ENCODE measurements at places on chromosomes 16 and 17. TPM values are rescaled to one million over a fixed set of nuclear protein-coding genes. Genes with fewer than 3 reads are reported as not detected.

Gene TP53TG3
- not detected for polyA plus RNA-seq

Gene ADORA2B
- polyA plus RNA-seq, result 4.4 TPM

Gene CDYL2
- 0.39 TPM for polyA plus RNA-seq

Gene ERBB2
- polyA plus RNA-seq, result 68.4 TPM

Gene NSMCE1
- polyA plus RNA-seq, result 47.1 TPM

Gene NEUROD2
- not detected for polyA plus RNA-seq

Gene KRTAP4-3
- polyA plus RNA-seq, result not detected

Gene TNK1
- polyA plus RNA-seq, result 6.1 TPM

Gene QRICH2
- polyA plus RNA-seq, result 2.1 TPM

Gene SPNS2
- polyA plus RNA-seq, result 95.3 TPM

Gene CLEC19A
- not detected for polyA plus RNA-seq

Gene GPR142
- not detected for polyA plus RNA-seq

Gene NT5M
- polyA plus RNA-seq, result 2.1 TPM

Gene KRTAP16-1
- polyA plus RNA-seq, result not detected

Gene ZNF469
- 0.06 TPM for polyA plus RNA-seq

Gene WNK4
- polyA plus RNA-seq, result 12.8 TPM
